ENCODE measurements at places on chromosomes 12 and 14.

DNA sequence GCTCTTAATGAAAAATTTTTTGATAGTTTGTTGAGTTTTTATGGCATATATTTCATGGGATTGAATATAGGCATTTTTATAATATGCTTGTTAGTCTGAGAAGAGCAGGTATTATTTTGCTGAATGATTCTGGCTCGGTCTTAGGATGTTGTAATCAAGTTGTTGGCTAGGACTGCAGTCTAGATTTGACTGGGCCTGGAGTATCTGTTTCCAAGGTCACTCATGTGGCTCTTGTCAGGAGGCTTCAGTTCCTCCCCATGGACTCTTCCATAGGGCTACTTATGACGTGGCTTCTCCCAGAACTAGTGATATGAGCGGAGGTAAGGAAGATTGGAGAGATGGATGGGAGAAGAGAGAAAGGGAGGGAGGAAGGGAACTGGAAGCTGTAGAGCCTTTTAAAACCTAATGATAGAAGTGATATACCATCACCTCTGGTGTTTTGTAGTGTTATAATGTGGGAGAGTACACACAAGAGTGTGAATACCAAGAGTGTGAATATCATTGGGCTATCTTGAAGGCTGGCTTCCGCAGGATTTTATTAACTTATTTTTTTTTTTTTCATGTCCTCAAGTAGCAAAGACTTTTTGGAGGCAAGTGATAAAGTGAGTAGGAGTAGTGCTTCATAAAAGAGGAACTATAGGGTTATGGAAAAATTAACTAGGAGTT, 4.4 kb downstream of the MNAT1 start:
- DNase-seq = no peak

DNA sequence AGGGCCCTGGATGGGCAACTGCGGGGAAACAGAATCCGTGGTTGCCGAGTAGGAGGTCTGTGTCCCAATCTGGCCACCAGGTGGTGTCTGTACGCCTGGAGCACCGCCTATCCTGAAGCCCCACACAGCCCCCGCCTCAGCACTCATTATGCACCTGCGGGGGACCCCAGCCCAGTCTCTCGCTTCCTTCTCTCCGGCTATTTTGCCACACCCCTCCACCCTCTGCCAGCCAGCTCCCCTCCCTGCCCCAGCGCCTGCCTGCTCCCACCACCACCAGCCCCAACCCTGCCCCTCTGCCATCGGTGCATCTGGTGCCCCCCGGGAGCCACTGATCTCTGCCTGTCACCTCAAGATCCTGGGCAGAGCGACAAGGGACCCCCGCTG, 2.2 kb upstream of the NXPH4 start:
- peak; percentile 71 for DNase-seq

DNA sequence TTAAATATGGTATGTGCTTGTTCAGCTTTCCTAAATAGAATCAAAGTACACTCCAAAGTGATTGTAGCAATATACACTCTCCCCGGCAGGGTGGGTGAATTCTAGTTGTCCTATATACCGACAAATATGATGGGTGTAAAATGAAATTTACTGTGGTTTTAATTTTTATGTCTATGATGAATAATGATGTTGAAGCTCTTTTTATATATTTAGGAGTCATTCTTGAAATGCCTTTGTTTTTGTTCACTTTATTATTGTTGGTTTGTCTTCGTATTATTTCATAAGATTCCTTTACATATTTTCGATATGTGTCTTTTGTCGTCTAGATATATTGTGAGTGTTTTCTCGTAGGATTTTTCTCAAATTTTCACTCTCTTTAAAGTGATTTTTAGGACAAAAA, 105.7 kb downstream of the PDE3A start:
- no peak for DNase-seq

GRCh38 chr12:16449459-16449858, 102.0 kb downstream of the MGST1 start:
- no peak for DNase-seq

DNA sequence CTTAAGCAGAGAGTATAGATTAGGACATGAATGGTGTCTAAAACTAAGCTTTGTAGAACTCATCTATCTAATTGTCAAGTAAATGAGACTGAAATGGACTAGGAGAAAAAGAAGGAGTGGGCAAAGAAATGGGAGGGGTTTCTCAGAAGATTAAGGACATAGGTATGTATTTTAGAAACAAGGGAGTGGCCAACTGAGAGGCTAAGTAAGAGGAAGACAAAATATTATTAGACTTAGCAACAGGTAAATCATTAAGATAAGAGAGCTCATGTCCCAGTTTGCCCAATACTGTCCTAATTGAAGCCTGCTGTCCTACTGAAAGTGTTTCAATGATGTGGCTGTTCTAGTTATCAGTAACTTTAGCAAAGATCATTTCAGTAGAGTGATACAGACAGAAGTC, 171.4 kb downstream of the KITLG start:
- no peak for DNase-seq

GRCh38 chr14:37232907-37233481, 35.3 kb downstream of the MIPOL1 start:
- DNase-seq = no peak

DNA sequence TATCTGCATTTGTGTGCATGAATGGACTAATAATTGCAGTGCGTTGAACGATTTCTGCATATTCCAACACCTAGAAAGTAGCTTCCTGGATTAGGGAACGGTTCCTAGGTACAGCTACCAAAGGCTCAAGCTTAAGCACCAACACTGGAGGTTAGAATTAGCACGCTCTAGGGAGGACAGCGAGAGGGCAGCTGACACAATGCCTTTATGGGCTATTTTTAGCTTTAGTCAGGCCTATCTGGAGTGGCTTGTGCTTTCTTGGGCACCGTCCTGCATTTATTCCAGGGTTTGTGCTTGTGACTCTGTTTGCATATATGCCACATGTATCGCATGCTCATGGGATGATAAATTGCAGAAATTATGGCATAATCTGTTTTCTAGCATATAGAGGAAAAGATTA, 13.7 kb downstream of the ETV6 start:
- no peak for DNase-seq

- DNase-seq = no peak
Measured at GRCh38 chr12:121866331-121866730, 7.7 kb upstream of the HPD start.

- DNase-seq = no peak
Measured at GRCh38 chr12:40552868-40553267, 139.4 kb upstream of the CNTN1 start.

DNA sequence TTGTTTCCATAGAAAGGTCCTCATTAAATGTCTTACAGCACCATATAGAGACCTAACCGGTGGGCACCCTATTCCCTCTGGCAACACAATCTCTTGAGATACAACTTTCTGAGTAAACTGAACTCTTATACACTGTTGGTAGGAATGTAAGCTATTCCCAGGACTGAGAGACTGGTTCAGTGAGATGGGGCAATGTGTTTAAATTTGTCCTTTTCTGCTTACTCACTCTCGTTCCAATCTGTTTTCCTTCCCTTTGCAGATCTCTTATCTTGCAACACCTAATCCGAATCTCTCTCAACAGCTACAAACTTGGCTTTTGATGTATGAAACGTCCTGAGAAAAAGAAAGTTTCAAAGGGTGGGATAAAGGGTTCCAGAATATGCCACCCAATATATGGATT, 26.1 kb upstream of the ETV6 start:
- no peak for DNase-seq

- DNase-seq = no peak
Measured at GRCh38 chr14:73610687-73611086, 1.6 kb upstream of the ACOT6 start.
